ENCODE measurements at places on chromosomes 11 and 22.
A peak's percentile ranks its signal among the peaks of the same experiment; 100 is the strongest.

GRCh38 chr22:43001271-43002201 lies 13.4 kb downstream of the PACSIN2 start:
- no peak for DNase-seq

GRCh38 chr11:99098751-99099150 lies 78.0 kb downstream of the CNTN5 start:
- peak; percentile 33 for DNase-seq

DNA sequence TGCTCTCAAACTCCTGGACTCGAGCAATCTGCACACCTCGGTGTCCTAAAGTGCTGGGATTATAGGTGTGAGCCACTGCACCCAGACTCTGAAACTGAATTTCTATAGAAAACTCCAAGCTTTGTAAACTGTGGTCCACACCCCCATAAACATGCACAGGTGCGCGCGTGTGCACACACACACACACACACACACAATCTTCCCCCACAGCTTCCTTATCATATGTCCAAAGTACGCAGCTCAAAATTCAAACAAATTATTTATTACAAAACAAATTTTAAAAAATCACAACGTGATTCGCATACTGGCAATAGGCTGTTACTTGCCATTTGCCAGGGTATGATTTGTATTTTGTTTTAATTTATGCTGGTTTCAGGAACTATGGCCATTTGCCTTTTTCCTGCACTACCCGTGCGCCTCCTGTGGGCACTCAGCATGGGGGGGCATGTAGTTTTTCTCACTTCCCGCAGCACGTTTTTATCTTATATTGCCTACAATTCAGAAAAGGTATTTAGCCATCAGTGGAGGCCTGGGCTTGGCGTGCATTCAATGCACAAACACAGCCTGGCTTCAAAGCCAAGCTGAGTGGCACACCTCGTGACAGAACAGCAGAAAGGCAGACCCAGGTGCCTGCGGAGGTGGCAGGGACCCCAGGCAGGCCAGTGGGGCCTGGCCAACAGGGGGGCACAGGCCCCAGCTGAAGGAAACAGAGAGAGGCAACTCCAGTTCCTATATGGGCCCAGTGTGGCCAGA lies 10.8 kb upstream of the SNX32 start:
- DNase-seq, result no peak

GRCh38 chr11:74675761-74676160 lies 55.5 kb downstream of the CHRDL2 start:
- DNase-seq, result no peak

- no peak for DNase-seq
Observed at GRCh38 chr11:251550-251949, 14.8 kb downstream of the PSMD13 start.

GRCh38 chr22:40759294-40759840 lies 59.8 kb downstream of the SLC25A17 start:
- DNase-seq, result no peak

- DNase-seq, result no peak
Observed at GRCh38 chr11:133793271-133794035, 51.9 kb downstream of the SPATA19 start.

DNA sequence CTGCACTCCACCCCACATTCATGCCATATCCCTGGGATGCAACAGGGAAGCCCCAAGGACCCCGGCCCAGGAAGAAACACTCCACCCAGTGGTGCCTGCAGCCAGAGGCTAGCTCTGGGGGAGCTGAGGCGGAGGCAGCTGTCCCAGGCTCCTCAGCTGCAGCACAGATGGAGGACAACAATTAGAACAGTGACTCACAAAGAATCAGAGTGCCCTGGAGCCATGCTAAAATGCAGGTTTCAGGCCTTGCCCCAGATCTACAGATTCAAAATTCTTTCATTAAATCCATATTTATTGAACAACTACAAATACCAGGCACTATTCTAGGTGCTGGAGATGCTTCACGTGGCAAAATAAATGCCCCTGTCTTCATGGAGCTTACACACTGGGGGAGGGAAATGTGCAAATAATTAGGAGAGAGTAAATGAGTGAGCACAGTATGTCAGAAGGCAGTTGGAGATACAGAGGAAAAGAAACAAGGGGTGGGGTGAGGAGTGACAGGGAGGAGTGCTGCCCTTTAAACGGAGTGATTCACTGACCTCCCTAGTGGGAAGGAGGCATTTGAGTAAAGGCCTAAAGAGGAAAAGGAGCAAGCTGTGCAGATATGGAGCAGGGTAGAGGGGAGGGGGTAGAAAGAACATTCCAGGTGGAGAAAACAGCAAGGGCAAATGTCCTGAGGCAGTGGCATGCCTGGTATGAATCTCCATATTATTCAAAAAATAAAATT lies 73.3 kb upstream of the CSNK2A3 start:
- no peak for DNase-seq

DNA sequence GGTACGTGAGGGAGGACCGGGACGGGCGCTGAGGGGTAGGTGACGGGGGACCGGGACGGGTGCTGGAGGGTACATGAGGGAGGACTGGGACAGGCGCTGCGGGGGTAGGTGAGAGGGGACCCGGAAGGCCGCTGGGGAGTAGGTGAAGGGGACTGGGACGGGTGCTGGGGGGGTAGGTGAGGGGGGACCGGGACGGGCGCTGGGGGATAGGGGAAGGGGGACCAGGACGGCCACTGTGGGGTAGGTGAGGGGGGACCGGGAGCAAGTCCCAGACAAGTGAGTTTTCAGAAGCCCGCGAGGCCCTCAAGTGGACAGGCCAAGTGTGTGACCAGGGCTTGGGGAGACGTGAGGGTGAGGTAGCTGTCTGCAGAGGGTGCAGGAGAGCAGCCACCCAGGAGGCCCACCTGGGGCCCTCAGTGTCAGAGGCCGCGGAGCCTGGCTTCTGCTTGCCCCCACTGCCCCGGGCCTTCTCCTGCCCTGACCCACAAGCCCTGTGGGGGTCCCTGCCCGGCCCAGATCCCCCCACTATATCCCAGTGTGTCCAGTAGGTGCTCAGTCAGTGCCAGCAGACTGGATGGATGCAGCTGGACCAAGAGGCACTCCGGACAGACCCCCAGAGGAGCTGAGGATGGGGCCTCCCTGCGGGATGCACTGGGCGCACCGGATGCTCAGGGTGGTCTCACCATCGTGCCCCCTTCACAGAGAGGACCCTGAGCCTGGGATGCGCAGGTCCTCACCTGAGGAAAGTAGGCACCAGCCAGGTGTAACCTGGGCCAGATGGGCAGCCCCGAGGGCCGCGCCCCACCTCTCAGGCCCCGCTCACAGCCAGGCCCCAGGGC lies 44.2 kb upstream of the TH start:
- no peak for DNase-seq

DNA sequence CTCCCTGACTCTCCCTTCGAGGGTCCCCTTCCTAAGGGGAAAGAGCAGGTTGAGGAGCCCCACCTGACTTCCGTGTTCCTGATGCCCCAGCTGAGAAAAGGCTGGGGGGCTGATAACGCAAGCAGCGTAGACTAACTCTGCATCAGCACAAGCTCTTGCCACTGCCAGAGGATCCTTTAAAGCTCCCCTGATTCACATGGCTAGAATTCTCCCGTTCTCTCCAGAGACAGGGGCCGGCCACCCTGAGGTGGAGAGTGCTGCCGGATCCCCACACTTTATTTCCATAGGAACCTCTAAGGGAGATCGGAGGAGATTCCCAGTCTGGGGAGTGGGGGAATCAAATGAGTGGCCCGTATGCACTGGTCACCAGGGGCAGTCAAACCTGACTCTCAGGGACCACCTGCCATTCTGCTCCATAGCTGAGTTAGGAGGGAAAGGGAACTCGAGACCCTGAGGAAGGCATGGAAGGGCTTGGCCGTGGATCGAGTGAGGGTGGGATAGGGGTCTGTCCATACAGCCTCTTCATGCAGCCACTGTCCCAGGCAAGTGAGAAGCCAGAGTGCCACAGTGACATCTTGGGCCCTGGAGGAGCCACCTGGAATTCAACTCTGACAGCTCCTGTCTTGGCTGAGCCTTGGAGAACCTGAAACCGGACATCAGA lies 1.4 kb upstream of the VSIG10L2 start:
- no peak for DNase-seq

DNA sequence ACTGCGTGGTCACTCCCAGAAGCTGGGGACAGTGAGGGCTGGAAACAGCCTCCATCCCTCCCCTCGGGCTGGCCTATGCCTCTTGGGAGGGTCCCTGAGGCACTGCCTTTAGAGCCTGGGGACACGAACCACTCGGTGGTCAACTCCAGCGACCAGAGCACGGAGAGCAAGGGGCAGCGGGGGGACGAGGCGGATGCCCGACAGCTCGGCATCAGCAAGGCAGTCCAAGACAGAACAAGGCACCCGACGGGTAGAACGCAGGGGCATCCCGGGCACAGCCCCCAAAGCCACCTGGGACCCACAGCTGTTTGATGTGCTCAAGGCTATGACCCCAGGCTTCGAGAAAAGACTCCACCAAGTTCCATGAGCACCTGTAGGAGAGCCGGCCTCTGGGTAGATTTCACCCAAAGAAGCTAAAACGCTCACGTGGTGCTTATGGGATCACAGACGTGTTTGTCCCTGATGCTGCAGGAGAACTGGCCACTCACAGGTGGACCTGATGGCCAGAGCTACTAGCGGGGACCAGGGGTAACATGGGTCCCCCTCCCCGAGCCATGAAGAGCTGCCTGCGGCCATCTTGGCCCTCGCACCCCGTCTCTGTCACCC lies 510 bp upstream of the LSP1 start:
- no peak for DNase-seq
